ENCODE measurements at places on chromosomes 6 and 20.

DNA sequence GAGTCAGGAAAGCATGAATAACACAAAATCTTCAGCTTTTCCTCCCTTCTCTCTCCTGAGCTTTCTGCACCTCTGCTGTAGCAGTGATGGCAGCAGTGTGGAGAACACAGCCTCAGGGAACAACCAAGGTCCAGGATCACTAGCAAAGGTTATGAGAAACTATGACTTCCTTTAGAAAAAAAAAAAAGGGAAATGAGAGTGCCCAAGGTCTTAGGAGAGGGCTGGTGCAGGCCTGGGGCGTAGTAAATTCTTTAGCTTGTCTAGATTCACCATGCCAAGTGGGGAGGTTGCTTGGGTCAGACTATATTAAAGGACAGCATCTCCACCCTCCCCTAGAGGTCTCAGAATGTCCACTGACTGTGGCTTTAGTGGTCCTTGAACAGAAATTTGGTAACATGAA, 40.4 kb upstream of the POLR1H start:
- no peak for DNase-seq

DNA sequence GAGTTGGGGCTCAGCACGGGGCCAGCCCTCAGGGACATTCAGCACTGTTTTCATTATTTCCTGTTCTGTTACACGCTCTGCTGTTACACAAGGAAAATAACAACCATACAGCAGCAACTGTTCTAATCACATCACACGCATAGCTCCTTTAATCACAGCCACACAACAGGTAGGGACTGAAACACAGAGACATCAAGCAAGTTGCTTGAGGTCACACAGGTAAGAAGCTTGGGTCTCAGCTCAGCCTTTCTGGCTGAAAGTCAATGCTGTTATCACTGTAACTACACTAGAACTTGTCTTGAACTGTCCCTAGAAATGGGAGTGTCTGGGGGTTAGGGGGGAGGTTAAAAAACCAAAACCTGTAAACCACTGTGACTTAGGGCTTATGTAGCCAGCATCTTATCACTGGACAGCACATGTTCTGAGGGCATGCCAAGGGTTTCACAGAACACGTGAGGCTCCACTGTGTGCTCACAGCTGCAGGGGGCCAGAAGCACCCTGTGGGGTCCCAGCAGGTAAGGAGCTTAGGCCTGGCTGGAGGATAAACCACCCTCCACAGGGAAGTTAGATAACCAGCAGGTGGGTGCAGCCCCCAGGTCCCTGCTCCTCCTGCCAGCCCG, 146.0 kb downstream of the EYA2 start:
- no peak for DNase-seq

DNA sequence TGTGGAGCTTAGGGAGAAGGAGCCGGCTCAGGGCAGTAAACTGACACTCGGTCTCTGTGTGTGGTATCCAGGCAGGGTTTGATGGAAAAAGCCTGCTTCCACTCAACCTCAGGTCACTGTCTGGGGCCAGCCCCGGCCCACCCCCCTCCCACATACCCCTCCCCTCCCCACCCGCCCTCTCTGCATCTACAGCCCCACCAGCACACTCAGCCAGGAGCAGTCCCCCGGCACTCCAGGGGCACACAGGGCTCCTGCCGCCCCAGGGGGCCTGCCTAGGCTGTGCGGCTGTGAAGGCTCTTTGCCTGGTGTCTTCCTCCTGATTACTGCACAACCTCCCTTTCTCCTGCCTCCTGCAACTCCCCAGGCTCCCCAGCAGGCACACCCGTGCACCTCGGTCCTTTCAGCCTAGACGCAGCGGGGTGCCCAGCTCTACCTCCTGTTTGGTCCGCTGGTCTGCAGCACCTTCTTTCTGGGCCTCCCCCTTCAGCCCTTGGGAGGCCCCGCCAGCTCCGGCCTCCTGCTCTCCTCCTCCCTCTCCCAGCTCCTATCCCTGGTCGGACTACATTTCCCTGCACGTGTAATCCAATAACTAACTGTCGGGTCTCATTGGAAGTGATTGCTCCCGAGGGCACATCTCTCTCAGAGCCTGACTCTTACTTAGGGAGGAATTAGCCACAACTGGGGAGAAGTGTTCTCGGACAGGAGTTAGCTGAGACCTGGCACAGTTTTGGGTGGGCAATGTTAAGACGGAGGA, 1.3 kb upstream of the FOXF2 start:
- no peak for DNase-seq

GRCh38 chr20:11159728-11160127, 485.9 kb upstream of the JAG1 start:
- no peak for DNase-seq

- DNase-seq = no peak
These were observed 423.2 kb downstream of the PREX1 start for GRCh38 chr20:48404598-48404997.

DNA sequence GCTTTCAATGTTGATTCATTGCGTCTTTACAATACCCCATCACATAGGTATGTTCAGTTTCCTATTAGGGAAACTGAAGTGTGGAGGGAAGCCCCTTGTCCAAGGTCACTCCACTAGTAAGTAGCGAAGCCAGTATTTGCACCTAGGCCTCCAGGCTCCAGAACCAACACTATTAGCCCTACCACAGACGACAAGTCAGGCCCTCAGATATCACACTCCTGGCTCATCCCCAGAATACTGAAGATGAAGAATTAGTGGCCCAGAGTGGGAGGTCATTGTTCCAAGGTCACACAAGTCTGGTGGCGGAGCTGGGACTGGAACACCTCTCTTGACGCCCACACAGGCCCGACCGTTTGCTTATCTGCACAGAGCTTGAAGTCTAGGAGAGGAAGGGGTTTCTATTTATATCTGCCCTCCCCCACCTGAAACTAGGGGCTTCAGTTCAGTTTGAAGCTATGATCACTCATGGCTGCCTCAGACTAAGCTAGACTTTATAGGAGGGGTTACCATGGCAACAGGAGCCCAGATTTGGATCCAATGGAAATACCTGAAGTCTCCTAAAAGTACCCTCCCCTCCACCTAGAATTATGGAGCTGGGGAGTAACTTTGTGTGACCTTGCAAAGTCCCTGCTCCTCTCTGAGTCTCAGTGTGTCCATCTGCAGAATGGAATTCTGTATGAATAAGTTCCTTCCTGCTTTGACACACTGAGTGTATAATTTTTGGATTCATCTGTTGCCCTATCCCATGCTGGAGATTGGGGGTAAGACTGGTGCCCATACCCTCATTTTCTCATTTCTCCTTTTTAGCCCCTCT, 2.2 kb downstream of the SNTA1 start:
- DNase-seq = no peak

- DNase-seq = no peak
These were observed 176.3 kb upstream of the CDYL start for GRCh38 chr6:4599924-4600323.

- DNase-seq = no peak
These were observed 2.7 kb downstream of the DEFB112 start for GRCh38 chr6:50047026-50047425.

DNA sequence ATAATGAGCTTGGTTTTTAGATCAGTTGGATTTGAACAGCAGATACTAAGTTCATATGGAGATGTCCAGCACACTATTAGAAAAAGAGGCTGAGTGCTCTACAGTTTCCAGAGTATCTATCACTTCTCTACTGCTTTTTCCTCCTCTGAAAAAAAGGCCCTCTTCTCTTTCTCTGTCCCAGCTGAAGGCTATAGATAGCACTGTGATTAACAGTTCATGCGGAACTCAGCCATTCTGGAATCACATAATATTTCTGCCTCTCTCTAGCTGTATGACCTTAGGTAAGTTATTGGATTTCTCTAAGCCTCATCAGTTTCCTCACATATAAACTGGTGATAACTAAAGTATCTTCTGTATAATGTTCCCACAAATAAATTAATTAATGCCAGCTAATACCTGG, 184.1 kb downstream of the UBE3D start:
- DNase-seq = no peak

DNA sequence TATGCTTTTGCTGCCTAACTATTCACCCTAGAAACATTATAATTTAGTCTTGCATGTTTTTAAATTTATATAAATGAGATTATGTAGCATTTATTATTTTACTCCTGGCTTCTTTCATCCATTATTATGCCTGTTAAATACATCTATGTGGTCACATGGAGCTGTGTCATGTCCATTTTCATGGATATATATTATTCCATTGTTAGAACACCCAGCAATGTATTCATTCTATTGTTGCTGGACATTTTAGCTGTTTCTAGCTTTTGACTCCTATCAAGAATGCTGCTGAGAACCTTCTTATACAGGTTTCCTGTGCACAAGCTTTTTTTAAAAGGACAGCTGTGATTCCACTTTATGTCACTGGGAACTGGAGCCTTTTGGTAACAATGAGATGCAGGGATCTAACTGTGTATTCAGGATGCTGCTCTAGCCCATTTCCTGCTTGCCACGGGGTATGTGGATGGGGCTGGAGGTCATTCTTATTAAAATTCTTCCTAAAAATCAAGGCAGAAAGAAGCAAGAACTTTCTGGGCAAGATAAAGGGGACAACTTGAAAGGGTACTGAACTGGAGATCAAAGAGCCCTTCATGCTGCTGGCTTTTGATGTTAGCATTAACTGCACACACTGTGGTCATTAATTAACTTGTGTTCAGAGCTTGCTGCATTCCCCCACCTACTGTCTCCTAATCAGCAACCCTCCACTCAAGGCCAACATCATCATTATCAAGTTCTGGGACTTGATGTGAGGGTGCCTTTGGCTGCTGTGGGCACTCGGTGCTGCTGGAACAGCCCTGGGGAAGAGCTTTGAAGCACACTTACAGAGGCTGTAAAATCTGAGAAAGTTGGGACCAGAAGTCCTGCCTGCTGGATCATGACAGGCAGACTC, 96.6 kb upstream of the AKIRIN2 start:
- DNase-seq = no peak

DNA sequence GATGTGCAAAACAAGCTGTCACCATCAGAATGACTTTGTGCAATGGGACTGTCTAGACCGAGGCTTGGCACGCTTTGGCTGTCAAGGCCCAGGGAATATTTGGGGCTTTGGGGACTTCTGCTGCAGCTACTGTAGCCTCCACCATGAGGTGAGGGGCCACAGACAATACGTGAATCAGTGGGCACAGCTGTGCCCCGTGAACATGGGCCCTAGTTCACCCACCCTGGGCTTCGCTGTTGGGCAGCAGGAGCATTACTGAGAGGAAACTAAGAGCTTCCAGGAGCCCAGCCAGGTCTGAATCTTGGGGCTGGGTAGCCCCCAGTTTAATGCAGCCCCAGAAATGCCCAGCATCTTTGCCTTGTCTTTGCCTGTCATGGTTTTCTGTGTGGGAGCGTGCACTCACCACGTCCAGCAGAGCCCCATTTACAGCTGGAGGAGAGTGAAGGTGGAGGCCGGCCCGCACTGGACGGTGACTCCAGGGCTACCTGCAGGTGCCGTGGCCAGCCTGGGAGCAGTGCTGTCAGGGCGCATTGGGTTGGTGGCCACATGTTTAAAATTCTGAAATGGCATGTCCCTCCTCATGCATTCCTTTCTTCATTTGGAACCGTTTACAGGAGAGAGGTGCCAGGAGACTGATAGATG, 34.7 kb downstream of the DUSP22 start:
- DNase-seq = no peak

GRCh38 chr6:161079566-161080262, 88.1 kb downstream of the MAP3K4 start:
- no peak for DNase-seq

GRCh38 chr20:20812136-20812535, 99.7 kb upstream of the RALGAPA2 start:
- no peak for DNase-seq

- DNase-seq = no peak
These were observed 45.6 kb upstream of the TBC1D7 start for GRCh38 chr6:13373919-13374318.

- no peak for DNase-seq
These were observed 647 bp upstream of the POU5F1 start for GRCh38 chr6:31170987-31171671.

GRCh38 chr20:58162986-58163385, 65.5 kb downstream of the ANKRD60 start:
- no peak for DNase-seq

- DNase-seq = no peak
These were observed 6.1 kb upstream of the RPL7L1 start for GRCh38 chr6:42873313-42873712.

DNA sequence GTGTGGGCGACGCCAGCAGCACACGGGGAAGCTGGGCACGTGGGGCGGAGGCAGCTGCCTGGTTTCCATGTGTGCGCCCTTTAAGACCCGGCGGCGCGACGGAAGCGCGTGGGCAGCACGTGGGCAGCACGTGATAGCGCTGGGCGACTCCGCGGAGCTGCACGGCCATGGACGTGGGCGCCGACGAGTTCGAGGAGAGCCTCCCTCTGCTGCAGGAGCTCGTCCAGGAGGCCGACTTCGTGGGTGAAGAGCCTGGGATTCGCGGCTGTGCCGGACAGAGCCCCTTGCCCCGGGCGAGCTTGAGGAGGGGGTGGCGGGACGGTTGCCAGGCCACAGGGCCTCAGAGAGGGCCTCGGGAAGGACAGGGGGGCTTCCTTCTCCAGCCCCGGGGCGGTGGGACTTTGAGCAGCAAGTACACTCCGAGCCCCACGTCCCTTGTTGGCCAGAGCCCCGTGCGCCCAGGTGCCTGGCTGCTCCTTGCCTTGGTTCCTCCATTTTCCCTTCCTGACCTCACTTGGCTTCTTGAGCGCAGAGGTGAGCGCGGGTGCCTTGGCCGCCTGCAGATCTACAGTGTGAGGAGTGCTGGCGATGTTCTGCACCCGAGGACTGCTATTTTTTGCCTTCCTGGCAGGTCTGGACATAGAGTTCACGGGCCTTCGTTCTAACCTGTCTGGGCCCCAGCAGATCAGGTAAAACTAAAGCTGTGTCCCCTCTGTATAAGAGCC, at the start of gene PNLDC1:
PNLDC1 (plus strand) TSS at position 136 of the 725 bp plus-strand sequence; CDS start at position 168, 32 bp downstream.
- no peak for DNase-seq

DNA sequence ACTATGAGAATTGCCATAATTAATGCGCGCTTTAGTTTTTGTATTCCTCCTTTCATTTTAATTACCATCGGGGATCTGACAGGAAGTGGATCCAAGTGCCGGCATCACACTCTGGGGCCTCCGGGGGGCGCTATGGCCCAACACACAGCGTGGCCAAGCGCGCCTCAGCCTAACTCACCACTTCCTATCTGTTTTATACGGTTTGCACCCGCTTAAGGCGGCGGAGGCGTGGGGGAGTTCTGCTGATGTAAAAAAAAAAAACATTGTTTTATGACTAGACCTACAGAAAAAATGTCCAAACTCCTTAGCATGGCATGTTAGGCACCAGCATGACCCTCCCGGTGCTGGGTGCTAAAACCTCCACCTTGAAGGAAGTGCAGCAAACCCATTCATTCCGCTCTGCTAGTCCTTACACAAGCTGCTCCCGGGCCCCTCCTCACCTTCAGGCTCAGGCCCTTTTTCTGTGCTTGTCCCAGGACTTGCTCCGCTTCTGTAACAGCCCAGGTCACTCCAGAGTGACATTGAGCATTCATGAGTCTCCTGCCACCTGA, 4.5 kb upstream of the EBF4 start:
- DNase-seq = no peak

GRCh38 chr6:17015144-17015543, 86.7 kb upstream of the STMND1 start:
- no peak for DNase-seq

GRCh38 chr6:24861934-24862333, 63.2 kb upstream of the ARMH2 start:
- no peak for DNase-seq
